ENCODE measurements at places on chromosomes 3 and 15. TPM values are rescaled to one million over a fixed set of nuclear protein-coding genes. Genes with fewer than 3 reads are reported as not detected.
A peak's percentile ranks its signal among the peaks of the same experiment; 100 is the strongest.

Gene EPHB3
- total RNA-seq: 10.2 TPM

Gene FGF12
- 1.4 TPM for total RNA-seq

Gene ZNF774
- total RNA-seq: 18.4 TPM

GRCh38 chr3:77606372-77606771 is 566.5 kb downstream of the ROBO2 start:
- DNase-seq: no peak

- DNase-seq: no peak
Observed at GRCh38 chr3:13292375-13292774, 127.7 kb downstream of the NUP210 start.

- DNase-seq: no peak
Observed at GRCh38 chr3:31502803-31503221, 29.9 kb upstream of the STT3B start.

DNA sequence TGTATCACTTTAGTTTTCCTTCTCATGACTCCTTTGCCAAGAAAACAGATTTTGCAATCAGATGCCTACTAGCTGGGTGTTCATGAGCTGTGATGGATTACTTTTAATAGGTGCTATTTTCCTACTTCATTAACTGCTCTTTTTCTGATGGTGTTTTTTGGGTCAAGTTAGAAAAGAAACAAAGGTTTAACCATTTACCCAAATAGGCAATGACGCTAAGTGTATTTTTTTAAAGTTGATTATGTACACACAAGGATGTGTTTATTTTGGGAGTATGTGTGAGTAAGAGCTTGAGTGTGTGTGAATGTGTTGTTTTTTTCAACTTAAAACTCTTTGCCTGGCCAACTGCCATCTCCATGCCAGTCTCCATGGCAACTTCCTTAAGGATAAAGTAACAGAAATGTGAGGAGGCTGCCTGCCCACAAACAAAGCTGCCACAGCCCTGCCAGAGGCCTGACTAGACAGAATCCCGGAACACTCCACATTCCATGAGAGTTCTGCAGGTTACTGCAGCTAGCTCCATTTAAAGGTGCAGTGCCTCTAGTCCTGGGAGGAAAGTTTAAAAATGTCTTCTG is 215.6 kb upstream of the RBMS3 start:
- DNase-seq: peak; percentile 66

DNA sequence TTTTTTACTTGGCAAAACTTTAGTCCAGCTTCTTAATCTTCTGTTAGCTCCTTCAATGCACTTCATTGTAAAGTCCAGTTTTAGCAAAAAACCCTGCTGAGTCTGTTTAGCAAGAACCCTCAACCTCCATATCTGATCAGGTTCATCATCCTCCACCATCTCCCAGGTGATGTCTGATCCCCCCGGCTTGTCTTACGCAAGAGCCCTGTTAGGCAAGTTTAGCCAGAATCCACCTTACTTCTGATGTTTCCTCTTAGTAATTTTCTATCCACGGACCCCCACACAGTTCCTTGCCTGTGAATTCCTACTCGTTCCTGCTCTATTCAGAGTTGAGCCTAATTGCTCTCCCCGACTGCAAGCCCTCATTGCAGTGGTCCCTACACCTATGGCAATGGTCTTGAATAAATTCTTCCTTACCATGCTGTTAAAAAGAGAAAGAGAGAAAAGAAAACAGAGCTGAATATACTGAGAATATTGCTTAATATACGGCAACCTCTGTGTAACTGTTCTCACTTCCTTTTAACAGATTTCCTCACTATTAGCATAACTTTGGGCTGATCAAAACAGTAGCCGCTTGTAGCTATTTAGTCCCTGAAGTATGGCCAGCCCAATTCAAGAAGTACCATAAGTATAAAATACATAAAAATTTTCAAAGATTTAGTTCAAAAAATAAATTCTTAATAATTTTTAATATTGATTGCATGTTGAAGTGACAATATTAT is 78.7 kb upstream of the MME start:
- no peak for DNase-seq

DNA sequence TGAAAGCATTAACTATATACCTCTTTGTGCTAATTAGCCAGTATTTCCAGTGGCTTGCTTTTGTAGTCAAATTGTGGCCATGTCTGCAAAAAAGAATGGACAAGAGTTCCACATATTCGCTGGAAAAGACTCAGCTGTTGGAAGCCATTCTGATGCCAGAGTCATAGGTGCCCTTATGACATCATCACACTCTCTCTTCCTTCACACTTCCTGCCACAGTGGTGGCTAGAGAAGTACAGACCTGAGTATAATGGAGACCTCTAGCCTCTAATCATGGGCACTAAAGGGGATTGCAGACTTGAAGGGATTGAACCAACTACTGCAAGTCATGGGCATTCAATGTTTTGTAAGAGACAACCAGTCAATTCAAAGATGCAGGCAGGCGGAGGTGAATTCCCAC is 38.3 kb upstream of the IQCF6 start:
- DNase-seq: no peak

DNA sequence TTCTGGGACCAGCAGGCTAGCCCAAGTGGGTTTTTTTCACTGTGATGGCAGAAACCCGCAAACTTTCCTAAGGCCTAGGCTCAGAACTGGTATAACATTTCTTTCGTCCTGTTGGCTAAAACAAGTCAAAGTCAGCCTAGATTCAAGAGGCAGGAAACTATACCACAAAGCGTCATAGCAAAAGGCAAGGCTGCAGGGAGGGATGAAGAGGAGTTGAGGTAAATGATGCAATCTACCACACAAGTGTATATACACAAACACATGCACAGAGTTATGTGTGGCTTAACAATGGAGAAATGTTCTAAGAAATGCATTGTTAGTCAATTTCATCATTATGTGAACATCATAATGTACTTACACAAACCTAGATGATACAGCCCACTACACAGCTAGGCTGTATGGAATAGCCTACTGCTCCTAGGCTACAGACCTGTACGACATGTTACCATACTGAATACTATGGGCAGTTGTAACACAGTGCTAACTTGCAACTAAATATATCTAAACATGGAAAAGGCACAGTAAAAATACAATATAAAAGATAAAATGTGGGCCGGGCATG is 225.6 kb downstream of the TBL1XR1 start:
- no peak for DNase-seq

GRCh38 chr15:91849749-91850161 is 3.8 kb upstream of the SLCO3A1 start:
- no peak for DNase-seq

DNA sequence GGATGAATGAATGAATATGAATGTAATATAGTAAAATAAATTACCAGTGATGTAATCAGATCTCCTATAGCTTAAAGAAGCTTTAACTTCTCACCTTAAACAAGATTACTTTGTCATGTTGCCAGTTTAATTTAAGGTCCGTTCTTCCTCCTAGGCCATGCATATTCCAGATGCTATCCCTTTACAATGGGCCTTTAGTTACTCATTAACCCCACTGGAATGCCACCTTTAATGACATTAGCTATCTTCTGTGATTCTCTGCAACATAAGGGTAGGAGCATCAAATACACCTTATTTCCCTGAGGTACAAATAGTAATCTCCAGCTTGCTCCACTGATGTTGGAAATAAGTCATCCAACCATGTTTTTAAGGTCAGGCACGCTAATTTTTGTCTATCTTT is 63.0 kb upstream of the TIMP4 start:
- no peak for DNase-seq

GRCh38 chr3:65728138-65728537 is 310.6 kb downstream of the MAGI1 start:
- DNase-seq: no peak
